ENCODE measurements at places on chromosomes 6 and 20.

DNA sequence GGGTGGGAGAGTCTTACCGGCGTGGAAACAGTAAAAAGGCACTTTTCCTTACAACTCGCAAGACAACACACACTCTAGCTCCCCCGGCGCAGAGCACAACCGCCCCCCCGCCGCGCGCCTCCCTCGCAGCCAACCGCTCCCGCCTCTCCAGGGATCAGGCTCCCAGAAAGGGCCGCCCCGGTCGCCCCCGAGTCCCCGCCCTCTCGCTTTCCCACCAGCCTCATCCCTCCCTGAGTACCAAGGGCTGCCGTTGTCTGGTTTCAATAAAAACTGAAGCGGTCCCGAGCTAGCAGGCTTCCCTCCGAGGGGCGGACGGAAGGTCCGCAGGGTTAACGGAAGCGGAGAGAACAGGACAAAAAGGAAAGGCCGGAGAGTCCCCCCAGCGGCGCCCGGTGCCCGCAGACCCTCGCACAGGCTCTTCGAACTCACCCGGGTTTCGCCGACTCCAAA is 804 bp downstream of the ELOVL5 start:
- H3K4me1 ChIP-seq = peaks cover 2% of the 10 kb centered on the region
- peak; percentile 83 for DNase-seq
- H3K4me3 ChIP-seq = peak overlapping the region; percentile 92
- peak overlapping the region; percentile 75 for H3K27ac ChIP-seq
- H3K27me3 ChIP-seq = no peaks in the 10 kb centered on the region

DNA sequence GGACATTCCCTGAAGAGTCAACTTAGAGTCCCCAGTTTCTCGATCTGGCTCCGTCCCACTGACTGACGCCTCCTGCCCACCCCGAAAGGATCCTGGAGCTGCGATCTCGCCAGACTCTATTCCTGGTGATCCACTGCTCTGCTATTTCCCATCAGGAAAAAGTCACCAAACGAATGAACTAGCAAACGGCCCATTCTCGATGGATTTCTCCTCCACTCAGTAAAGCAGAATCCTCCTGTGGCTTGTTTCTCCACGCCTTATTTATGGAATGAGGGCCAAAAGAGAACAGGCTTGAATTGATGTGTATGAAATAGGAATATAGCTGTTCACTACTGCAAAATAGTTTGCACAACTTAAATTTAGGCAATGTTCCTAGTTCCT is 5.4 kb downstream of the NKX2-4 start:
- H3K36me3 ChIP-seq = no peaks in the 10 kb centered on the region
- H3K27me3 ChIP-seq = peaks cover 34% of the 10 kb centered on the region
- no peak overlapping the region for H3K4me3 ChIP-seq
- DNase-seq = no peak
- H3K27ac ChIP-seq = no peak overlapping the region

DNA sequence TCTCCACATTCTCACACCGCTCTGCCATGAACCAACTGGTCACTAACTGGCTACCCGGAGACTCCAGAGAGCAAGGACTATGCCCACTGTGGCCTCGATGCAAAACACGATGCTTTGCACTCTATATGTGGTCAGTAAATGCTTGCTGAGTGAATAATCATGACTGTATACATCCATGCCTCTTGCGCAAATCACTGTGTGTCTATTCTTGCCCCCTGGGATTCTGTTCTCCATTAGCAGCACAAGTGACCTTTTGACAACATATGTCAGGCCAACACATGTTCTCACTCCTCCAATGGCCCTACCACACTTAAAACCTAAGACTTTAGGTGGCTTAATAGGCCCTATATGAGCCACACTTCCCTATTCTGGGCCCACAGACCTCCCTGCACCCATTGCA is 16.9 kb downstream of the KIF16B start:
- H3K27me3 ChIP-seq = no peaks in the 10 kb centered on the region
- H3K4me3 ChIP-seq = no peak overlapping the region
- DNase-seq = no peak
- no peaks in the 10 kb centered on the region for H3K36me3 ChIP-seq
- no peaks in the 10 kb centered on the region for H3K4me1 ChIP-seq

DNA sequence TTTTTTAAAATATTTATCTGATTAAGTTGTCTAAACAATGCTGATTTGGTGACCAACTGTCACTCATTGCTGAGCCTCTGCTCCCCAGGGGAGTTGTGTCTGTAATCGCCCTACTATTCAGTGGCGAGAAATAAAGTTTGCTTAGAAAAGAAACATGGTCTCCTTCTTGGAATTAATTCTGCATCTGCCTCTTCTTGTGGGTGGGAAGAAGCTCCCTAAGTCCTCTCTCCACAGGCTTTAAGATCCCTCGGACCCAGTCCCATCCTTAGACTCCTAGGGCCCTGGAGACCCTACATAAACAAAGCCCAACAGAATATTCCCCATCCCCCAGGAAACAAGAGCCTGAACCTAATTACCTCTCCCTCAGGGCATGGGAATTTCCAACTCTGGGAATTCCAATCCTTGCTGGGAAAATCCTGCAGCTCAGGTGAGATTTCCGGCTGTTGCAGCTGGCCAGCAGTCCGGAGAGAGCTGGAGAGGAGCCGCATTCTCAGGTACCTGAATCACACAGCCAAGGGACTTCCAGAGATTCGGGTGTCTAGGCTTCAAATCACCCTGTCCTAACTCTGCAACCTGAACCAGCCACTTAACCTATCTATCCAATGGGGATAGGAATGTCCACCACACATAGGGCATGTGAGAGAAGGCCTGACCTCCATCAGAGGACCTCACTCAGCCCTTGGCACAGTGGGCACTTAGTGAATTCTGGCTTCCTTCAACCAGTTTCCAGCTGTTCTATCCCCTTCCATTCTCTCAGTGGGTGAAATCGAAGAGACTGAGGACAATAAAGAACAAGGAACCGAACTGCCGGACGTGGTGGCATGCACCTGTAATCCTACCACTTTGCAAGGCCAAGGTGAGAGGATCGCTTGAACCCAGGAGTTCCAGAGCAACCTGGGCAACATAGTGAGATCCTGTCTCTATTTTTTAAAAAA is 3.1 kb downstream of the TNF start:
- H3K27me3 ChIP-seq = no peaks in the 10 kb centered on the region
- no peak overlapping the region for H3K4me3 ChIP-seq
- peak; percentile 96 for DNase-seq
- peaks cover 5% of the 10 kb centered on the region for H3K4me1 ChIP-seq

DNA sequence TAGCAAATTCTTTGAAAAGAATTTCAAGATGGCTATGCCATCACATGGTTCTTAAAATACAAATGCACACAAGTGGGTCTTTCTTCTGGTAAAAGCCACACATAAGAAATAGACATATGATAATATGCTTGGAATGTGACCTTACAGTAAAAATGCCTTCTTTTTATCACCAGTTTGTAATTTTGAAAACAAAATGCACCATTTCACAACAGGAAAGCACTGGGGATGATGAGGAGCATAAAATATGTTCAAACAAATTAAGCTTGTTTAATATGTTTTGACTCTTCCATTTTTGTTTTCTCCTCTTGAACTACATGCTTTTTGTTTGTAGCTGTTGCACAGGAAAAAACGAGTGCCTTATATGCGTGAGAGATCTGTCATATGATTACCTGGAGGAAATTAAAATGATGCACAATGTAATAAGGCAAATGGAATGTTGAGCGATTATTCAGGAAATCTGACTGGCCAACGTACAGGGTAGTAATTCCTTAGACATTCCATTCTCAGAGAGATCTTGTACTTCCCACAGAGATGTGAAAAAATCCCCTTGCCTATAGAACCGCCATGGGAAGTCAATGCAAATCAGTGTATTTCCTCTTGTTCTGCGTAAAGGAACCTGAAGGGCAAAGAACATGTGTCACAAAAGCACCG is 911.6 kb downstream of the TFAP2A start:
- no peak overlapping the region for H3K27ac ChIP-seq
- H3K36me3 ChIP-seq = no peaks in the 10 kb centered on the region
- peak; percentile 58 for DNase-seq
- no peaks in the 10 kb centered on the region for H3K27me3 ChIP-seq
- no peaks in the 10 kb centered on the region for H3K4me1 ChIP-seq

GRCh38 chr6:97630604-97631003 is 347.6 kb upstream of the MMS22L start:
- no peak for DNase-seq
- no peak overlapping the region for H3K4me3 ChIP-seq
- H3K27ac ChIP-seq = no peak overlapping the region

DNA sequence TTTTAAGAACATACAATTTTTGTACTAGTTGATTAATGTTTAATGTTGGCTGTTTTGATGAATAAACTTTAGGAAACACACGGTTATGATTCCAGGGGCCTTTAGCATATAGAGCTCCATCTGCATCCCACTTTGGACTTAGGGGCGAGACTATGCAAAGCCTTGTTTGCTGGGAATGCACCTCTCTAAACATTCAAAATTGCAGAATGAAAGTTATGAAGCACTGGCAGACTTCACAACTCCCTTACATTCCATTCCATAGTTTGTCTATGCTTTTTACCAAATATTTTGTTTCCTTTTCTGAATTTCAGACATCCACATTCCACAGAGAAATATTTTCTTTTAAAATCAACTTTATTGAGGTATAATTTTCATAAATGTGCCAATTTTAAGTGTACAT is 10.3 kb upstream of the TCP11 start:
- H3K36me3 ChIP-seq = no peaks in the 10 kb centered on the region
- H3K27ac ChIP-seq = no peak overlapping the region
- DNase-seq = no peak
- no peak overlapping the region for H3K4me3 ChIP-seq
- no peaks in the 10 kb centered on the region for H3K27me3 ChIP-seq

GRCh38 chr20:57667924-57668782 is 41.7 kb downstream of the PMEPA1 start:
- DNase-seq = no peak
- H3K36me3 ChIP-seq = no peaks in the 10 kb centered on the region
- no peaks in the 10 kb centered on the region for H3K4me1 ChIP-seq
- no peaks in the 10 kb centered on the region for H3K27me3 ChIP-seq

- no peaks in the 10 kb centered on the region for H3K36me3 ChIP-seq
- DNase-seq = peak; percentile 61
- H3K27me3 ChIP-seq = no peaks in the 10 kb centered on the region
- H3K4me1 ChIP-seq = no peaks in the 10 kb centered on the region
- H3K27ac ChIP-seq = no peak overlapping the region
These were observed 55.5 kb downstream of the ATP9A start for GRCh38 chr20:51712501-51713212.

DNA sequence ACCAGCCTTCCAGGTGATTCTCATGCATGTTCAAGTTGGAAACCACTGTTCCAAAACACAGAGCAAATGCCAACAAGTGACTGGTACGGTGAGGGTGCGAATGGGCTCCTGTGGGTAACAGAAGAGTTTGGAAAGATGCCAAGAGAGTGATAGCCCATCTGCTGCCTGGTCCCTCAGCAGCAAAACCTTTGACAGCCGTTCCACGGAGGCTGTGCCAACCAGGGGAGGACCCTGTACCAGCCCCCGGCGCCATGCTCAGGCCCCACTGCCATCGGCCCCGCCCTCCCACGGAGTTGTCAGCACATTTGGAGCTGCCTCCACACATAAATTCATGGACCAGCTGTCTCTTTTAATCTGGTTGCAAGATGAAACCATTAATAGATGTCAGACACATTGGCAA is 4.4 kb upstream of the PTPRT start:
- no peak for DNase-seq
- H3K4me1 ChIP-seq = no peaks in the 10 kb centered on the region
- no peaks in the 10 kb centered on the region for H3K36me3 ChIP-seq
- no peak overlapping the region for H3K27ac ChIP-seq
- no peak overlapping the region for H3K4me3 ChIP-seq

DNA sequence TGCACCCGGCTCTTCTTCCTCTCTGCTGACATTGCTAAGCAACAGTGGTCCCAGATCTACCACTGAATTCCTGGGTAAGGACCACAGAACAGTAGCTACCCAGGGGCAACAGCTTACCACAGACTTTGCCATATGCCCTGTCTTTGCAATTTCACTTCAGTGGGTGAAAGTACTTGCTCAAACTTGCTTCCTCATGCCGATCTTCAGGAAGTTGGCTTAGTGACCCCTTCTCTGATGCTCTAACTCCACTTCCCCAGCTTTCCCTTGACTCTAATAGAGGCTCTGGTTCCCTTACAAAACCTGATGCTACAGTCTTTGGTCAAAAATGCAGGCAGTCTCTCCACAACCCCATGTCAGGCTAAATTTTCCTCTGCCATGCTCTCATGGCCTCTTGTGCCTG is 3.3 kb upstream of the TAAR5 start:
- no peak for DNase-seq
- no peak overlapping the region for H3K27ac ChIP-seq
- H3K36me3 ChIP-seq = no peaks in the 10 kb centered on the region
- no peaks in the 10 kb centered on the region for H3K27me3 ChIP-seq
- no peak overlapping the region for H3K4me3 ChIP-seq

- no peaks in the 10 kb centered on the region for H3K4me1 ChIP-seq
- no peaks in the 10 kb centered on the region for H3K36me3 ChIP-seq
- DNase-seq = no peak
- H3K27me3 ChIP-seq = no peaks in the 10 kb centered on the region
- no peak overlapping the region for H3K27ac ChIP-seq
- H3K4me3 ChIP-seq = no peak overlapping the region
These were observed 102.6 kb downstream of the KIF13A start for GRCh38 chr6:17884498-17885478.

- no peaks in the 10 kb centered on the region for H3K27me3 ChIP-seq
- no peak overlapping the region for H3K27ac ChIP-seq
- DNase-seq = no peak
- H3K36me3 ChIP-seq = no peaks in the 10 kb centered on the region
These were observed 10.5 kb downstream of the SYTL3 start for GRCh38 chr6:158660333-158660754.

- no peaks in the 10 kb centered on the region for H3K27me3 ChIP-seq
- H3K27ac ChIP-seq = no peak within 1 kb of the TSS
- H3K36me3 ChIP-seq = no peaks in the 10 kb centered on the region
- H3K4me1 ChIP-seq = no peaks in the 10 kb centered on the region
These were observed at the start of gene CD93 for GRCh38 chr20:23086056-23086566. CD93 (minus strand) TSS chr20:23086324; CDS start chr20:23086192, 132 bp downstream.

DNA sequence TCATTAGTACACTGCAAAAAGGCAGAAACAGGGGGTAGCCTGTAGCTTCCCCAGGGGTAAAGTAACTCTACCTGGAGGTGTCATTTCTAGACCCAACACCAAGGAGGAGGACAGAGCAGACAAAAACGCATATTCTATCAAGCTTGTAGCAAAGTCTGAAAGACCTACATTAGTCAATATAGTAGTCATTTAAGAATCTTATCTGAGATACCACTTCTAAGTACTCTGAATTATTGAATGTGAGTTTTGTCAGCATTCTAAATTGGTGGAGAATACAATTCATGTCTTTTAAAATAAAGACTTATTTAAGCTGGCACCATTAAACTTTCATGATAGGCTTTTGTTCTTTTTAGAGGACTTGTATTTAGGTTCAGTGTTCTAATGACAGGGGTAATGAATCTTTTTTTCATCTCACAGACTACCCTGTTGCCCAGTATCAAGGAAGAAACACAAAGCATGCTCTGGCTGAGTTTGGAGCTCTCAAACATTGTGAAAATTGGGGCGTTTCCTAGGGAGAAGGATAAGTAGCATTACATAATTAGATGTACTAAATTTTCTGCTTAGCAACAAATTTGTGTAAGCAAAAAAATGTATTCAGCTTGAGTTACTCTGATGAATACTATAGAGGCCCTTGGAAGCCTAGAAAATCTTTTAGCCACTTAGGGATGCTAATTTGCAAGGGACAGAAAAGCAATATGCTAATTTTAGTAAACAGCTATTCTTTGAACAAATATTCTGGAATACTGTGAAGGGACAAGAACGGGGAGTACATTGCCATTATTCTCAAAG is 255.4 kb upstream of the HSF2 start:
- no peaks in the 10 kb centered on the region for H3K4me1 ChIP-seq
- no peak overlapping the region for H3K27ac ChIP-seq
- H3K36me3 ChIP-seq = no peaks in the 10 kb centered on the region
- DNase-seq = no peak
